ENCODE measurements at places on chromosomes 13 and 19. TPM values are rescaled to one million over a fixed set of nuclear protein-coding genes. Genes with fewer than 3 reads are reported as not detected.

The CTXN1 gene
- total RNA-seq, result 4.1 TPM

The RDH8 gene
- total RNA-seq, result not detected

The TMEM86B gene
- 0.91 TPM for total RNA-seq

The MBNL2 gene
- total RNA-seq, result 55.6 TPM

The IGFLR1 gene
- 4.2 TPM for total RNA-seq

The LIPE gene
- 2.4 TPM for total RNA-seq

The THSD1 gene
- total RNA-seq, result 54.3 TPM

The ZNF541 gene
- under 0.01 TPM for total RNA-seq

The OR10H1 gene
- not detected for total RNA-seq

The SERPINE3 gene
- total RNA-seq, result not detected

The FBXO27 gene
- total RNA-seq, result 1.2 TPM

All from epithelial cell of umbilical artery (primary cell).